Left ventricle myocardium inferior (tissue), 1 donor: ENCODE measurements at places on chromosomes 1 and 21. TPM values are rescaled to one million over a fixed set of nuclear protein-coding genes. Genes with fewer than 3 reads are reported as not detected.

GRCh38 chr1:54549181-54549924 lies 1.3 kb downstream of the ACOT11 start:
- peak; percentile 50 for DNase-seq

SLC45A1 gene
- 1.8 TPM for total RNA-seq

LIN28A gene
- not detected for total RNA-seq

DNA sequence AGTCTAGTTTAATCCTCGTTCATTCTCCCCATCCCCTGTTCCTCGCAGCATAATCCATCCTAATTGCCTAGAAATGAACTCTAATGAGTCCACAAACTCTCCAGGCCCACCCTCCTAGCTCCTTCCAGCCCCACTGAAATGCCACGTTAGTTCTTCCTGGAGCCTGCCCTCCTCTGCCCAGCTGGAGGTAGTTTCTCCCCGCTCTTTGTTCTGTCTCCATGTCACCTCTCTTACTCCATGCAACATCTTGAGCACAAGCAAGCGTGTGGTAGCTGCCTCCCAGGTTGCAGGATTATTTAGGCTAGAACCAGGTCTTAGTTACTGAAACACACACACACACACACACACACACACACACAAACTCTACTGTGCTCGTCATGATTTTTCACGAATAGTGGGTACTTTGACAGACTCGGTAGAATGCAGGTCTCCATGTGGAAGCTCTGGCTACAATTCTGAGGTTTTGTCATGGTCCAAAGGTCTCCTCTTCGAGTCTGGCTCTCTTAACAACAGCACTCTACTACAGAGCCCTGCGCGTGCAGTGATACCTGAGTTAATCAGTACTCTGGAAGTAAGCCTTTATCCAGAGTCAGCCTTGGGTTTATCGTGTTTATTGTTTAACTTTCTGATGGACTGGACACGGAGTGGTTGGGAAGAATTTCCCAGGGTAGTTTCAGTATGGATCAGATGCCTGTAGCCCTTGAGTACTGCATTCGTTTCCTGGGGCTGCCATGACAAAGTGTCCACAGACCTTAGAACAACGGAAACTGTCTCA lies 27.5 kb downstream of the HUNK start:
- no peak for DNase-seq

- DNase-seq, result no peak
Observed at GRCh38 chr1:107194380-107194779, 53.5 kb downstream of the NTNG1 start.

- DNase-seq, result no peak
Observed at GRCh38 chr1:215084621-215085020, 2.1 kb downstream of the KCNK2 start.

DNA sequence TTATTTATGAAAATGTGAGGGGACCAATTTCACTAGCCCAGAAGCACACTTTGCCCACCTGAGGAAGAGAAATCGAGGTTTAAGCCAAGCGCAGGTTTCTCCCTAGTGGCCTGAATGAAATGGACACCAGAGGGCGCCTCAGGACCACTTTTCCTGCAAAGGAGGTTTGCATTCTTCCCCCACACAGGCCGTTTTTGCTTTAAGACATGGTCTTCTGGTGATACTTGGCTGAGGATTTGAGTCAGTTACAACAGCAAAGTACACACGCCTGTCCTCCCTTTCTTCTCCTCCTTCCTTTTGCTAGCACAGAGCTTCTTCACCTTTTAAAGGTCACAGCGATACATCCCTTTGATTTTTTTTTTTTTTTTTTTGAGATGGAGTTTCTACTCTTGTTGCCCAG lies 5.4 kb downstream of the PLA2G2E start:
- DNase-seq, result peak; percentile 78

- DNase-seq, result no peak
Observed at GRCh38 chr1:34532113-34532512, 222.7 kb upstream of the GJB5 start.

EDN2 gene
- total RNA-seq, result 0.47 TPM

- no peak for DNase-seq
Observed at GRCh38 chr1:96683931-96684330, 37.7 kb upstream of the PTBP2 start.

DNA sequence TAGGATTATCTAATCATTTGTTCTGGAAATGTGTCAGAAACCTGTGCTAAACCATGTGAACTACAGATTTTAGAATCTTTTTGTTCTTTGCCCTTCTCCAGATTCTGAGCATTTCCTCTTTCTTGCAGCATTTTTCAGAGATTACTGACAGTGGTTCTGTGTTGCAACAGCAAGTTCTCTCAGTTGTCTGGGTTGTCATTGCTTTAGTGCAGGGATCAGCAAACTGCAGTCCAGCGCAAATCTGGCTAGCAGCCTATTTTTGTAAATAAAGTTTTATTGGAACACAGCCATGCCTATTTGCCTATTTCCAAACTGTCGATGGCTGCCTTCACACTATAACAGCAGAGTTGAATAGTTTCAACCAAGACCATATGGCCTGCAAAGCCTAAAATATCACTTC lies 66.3 kb upstream of the LRRC8D start:
- no peak for DNase-seq

GRCh38 chr1:225253173-225253572 lies 174.7 kb downstream of the LBR start:
- no peak for DNase-seq

TIE1 gene
- 25.1 TPM for total RNA-seq

GRCh38 chr1:11664336-11665065 lies 501 bp downstream of the FBXO6 start:
- peak; percentile 35 for DNase-seq

AMY1C gene
- not detected for total RNA-seq

- DNase-seq, result peak; percentile 65
Observed at GRCh38 chr1:204359474-204360255, at the start of gene PLEKHA6. Gene PLEKHA6, minus strand, starts transcription at chr1:204359929. Its CDS starts 86,202 bp downstream, at chr1:204273727.

EFNA1 gene
- total RNA-seq, result 42.9 TPM

DNA sequence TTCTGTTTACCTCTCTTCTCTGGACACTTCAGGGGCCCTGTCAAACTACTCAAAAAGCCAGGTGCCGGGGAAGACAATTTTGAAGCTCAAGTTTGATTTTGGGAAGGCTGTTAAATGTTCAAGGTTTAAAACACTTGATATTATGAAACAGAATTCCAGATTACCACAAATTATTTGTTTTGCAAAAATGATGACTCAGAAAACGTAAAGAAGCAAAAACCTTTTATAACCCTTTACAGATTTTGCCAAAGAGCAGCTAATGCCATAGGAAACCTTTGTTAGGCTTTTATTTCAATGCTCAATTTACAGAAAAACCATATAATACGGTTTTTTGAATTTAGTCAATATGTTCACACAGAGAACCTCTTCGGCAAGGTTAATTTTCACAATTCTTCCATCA lies 593.4 kb upstream of the ZP4 start:
- no peak for DNase-seq

- peak; percentile 11 for DNase-seq
Observed at GRCh38 chr1:65791801-65792668, 660 bp upstream of the PDE4B start.

CGN gene
- 0.52 TPM for total RNA-seq

DNA sequence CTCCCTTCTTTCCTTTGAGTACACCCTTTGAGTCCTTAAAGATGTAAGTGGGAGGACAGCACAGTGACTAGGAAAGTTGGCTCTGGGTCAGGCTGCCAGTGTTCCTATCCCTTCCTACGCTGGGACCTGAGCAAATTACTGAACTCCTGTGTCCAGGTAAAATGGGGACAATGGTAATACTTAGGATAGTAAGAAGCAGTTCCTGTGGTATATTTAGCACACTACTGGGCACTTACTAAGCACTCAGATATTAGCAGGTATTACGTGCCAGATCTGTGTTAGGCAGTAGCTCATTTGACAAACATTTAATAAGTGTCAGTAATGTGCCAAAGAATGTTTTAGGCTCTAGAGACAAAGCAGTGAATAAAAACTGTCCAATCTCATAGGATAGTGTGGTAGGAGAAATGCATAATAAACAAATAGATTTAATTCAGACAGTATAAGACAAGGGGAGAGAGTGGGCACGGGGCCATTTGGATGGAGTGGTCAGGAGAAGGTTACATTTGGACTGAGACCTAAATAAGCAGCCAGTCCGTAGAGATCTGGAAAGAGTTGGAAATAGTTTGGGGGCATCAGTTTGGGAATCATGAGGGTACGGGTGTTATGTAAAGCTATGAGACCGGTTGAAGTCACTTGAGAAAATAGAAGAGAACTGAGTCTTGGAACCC lies 26.2 kb upstream of the ZFP69B start:
- DNase-seq, result no peak

DNA sequence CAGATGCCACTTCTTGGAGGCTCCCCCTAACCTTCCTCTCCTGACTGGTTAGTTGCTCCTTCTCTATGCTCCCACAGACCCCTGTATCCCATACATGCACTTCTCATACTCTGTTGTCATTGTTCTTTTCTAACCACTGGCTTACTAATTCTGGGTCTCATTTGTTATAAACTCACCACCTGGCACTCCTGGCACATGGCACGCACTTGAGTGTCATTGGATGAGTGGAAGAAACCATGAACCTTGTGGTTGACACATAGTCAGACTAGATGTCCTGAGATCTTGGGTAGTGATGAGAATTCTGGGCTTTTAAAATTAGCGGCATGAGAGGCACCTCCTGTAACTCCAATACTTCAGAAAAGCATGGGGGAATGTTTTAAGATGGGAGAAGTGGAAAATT lies 49.3 kb downstream of the TRIM62 start:
- DNase-seq, result no peak

DNA sequence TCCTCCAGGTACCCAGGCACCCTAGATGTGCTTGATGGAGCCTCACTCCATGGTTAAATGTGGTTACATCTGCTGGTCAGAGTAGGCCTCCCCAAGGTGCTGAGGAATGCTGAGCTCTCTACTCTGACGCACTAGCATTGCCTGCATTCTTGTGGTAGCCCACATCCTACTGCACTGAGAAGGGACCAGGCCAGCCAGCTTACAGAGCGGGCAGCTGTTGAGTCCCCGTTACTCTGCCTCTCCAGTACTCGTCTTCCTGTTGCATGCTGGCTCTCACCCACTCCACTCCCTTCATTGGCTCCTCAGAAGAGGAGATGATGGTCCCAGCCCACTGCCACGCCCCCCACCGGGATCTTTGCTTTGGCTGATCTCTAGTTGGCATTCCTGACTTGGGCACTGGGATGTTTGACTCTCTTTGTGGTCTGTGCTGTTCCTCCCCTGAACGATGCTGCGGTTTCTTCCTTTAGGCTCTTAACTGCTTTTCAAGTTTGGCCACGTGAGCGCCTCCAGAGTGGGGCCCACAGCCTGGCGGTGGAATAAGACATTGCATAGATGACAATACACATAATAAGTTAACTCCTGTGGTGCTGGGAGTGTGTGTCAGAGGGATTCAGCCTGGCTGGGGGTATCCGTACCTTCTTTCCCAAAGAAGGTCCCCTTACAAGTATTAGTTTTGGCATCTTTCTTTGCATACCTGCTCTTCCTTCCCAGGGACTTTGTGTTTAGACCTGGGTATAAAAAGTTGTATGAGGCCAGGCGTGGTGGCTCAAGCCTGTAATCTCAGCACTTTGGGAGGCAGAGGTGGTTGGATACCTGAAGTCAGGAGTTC lies 18.6 kb downstream of the AZIN2 start:
- DNase-seq, result no peak

F11R gene
- total RNA-seq, result 8.3 TPM

- no peak for DNase-seq
Observed at GRCh38 chr1:85240643-85241042, 18.8 kb downstream of the C1orf52 start.

DNA sequence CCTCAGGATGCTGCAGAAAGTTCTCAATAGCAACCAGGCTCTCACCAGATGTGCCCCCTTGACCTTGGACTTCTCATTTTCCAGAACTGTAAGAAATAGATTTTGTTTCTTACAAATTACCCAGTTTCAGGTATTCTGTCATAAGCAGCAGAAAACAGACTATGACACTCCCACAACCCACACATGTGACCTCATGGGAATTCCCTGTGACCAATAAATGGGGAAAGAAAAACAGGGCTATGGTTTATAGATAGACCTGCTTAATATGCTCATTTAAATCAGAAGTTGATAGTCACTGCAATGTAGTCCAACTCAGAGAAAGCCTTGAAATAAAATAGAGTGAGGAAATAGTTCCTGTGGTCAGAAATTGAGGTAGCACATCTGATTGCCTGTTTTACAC lies 380.9 kb upstream of the PTBP2 start:
- no peak for DNase-seq

GRCh38 chr1:77220687-77221463 lies 1.6 kb upstream of the PIGK start:
- DNase-seq, result no peak

BNIPL gene
- total RNA-seq, result 0.47 TPM

DNA sequence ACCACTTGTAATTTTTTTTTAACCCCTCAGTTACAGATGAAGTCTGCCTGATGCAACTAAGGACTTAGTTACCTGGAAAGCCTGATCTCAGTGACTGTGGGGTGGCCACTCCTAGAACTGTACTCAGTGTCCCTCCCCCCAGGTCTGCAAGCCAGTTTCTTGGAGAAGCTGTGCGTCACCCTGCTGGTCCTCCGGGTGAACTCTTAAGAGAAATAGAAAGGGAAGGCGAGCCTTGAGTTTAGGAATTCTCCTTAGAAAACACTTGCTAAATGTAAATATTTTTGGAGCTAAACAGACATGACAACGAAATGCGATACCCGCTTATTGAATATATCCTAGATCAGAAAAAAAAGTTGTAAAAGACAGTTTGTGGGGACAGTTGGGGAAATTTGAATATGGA lies 730 bp downstream of the SLC16A4 start:
- peak; percentile 24 for DNase-seq

DNA sequence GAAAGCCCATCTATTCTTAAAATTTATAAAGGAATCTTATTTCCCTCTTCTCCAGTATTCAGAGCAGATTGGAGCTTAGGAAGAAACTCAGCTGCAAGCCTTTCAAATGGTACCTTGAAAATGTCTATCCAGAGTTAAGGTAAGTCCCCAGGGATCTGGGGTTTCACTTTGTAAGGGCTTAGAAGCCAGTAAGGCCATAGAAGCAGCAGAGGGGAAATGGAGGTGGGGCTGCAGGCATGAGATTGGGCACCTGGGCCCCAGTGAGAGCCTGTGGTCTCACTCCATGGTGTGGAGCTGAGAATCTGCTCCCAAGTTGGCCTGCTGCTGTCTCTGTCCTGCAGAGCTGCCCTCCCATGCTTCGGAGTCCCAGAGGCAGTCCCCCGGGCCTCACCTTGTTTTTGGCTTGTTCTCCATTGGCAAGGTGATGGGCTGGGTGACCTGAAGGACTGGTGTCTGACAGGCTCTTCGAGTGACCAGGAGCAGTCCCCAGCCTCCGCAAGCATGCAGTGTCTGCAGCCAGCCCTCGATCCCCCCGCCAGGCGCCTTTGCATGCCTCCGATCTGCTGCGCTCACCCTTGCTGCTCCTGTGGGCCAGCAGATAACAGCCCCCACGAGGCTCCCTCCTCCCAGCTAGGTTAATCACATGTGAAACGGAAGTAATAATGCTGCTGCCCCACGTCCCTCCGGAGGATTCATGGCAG lies 163.1 kb downstream of the PGBD5 start:
- no peak for DNase-seq

CYP4A11 gene
- total RNA-seq, result not detected
